ENCODE measurements at places on chromosomes 3 and 15.

- DNase-seq: no peak
These were observed 42.2 kb downstream of the SYN2 start for GRCh38 chr3:12046406-12046805.

GRCh38 chr3:22490747-22491146, 712.4 kb upstream of the UBE2E2 start:
- DNase-seq: no peak

DNA sequence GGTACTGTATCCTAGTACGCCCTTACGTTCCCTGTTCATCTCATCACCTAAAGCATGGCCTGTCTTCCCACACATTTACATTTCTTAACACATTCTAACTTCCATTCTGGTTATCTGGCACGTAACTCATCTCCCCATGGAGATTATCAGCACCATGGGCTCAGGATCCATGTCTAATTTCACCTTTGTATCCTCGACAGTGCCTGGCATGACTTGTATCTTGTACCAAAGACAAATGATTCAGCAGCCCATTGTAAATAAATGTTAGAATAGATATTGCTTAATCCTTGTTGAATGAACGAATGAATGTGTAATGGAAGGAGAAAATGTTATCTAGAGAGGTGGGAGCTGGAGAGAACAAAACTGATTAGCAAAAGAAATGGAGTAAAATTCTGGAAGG, 69.7 kb upstream of the TPM1 start:
- DNase-seq: no peak

DNA sequence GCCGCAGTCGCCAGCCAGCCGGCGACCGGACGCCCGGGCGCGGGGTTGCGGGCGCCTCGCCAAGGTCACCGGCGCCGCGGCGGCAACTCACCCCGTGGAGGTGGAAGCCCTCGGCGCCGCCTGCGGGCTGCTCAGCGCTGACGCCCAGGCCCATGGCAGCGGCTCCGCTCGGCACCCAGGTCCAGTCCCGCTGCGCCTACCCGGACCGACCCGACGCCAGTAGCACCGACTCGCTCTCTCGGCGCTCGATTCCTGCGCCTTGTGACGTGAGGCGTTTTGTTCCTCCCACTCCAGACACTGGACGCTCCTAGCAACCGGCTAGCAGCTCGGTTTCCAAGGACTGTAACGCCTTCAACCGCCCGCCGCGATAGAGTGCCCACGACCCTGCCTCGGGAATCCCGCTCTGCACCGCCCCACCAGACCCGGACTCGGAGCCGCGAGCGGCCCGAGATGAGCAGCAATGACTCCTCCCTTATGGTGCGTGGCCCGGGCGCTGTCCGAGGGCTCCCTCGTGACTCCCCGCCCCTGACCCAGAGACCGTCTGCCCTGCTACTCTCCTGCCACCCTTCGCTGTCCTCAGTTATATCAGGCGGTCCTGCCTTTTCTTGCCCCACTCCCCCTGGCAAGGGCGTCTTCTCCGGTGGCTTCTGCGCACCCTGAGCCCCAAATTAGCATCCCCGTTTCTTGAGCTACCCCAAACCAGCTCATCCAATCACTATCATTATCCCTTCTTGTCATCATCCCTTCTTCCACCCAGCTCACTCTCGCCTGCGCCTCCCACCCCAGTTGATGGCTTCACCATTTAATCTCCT, at the start of the genes GORASP1 and TTC21A:
Gene GORASP1, minus strand, starts transcription at position 240 of the 812 bp plus-strand sequence. Its CDS starts 86 bp downstream, at position 154.
Gene TTC21A, plus strand, starts transcription at position 293 of the 812 bp plus-strand sequence. Its CDS starts 158 bp downstream, at position 451.
- DNase-seq: peak; percentile 89

DNA sequence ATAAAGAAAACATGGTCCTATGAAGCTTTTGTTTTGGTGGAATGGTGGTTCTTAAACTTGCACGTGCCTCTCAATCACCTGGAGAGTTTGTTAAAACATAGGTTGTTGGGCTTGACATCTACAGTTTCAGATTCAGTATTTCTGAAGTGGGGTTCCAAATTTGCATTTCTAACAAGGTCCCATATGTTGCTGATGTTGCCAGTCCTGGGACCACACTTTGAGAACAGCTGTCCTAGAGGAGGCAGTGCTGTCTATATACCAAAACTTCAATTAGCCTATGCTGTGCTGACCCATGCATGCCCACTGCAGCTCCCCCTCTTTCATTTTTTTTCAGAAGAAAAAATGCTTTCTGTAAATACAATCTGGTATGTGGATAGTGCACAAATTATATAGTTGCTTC, 31.3 kb downstream of the ALCAM start:
- DNase-seq: no peak

Measured in brain microvascular endothelial cell (primary cell).